Sigmoid colon (tissue), 7 donors: ENCODE measurements at places on chromosomes 5 and 9. TPM values are rescaled to one million over a fixed set of nuclear protein-coding genes. Genes with fewer than 3 reads are reported as not detected.

Gene C5orf58
- not detected for total RNA-seq

Gene FRMPD1
- total RNA-seq: 0.41 TPM

- peak; percentile 72 for DNase-seq
These were observed 244.2 kb upstream of the PIK3R1 start for GRCh38 chr5:67971223-67971830.

DNA sequence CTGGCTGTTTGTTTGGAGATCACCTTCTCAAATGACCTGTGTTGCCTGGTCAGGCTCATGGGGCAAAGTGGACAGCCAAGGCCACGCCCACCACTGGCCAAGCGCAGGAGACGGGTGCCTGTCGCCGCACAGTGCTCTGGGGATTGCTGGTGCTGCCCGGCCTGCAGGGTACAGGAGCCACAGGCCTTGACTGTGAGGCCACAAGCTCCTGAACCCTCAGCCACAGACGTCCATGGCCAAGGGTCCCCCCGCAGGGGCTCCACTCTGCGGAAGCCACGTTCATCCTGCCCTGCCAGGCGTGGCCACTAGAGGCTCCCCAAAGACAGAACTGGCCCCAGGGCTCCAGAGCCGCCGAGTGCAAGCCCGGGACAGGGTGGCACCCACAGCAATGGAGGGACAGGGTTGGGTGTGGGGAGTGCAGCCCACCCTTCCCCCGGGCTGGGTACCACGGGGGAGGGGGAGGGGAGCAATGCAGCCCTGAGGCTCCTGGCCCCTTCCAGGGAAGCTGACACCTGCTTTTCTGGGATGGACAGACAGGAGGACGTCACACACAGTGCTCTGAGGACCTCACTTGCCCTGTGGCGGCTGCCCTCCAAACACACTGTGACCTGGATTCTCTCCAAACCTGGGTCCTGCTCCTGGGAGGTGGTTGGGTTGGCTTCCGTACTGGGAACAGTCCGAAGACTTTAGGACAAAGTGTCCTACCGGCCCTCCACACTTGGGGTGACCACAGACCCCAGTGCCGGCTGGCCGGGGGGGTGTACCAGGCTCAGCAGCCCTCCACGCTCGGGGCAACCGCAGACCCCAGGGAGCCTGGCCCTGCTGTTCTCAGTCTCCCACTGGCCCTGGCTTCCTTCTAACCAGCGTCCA, 21.5 kb downstream of the TPPP start:
- peak; percentile 87 for DNase-seq

GRCh38 chr5:89950234-89950633, 459.3 kb downstream of the CETN3 start:
- DNase-seq: no peak

DNA sequence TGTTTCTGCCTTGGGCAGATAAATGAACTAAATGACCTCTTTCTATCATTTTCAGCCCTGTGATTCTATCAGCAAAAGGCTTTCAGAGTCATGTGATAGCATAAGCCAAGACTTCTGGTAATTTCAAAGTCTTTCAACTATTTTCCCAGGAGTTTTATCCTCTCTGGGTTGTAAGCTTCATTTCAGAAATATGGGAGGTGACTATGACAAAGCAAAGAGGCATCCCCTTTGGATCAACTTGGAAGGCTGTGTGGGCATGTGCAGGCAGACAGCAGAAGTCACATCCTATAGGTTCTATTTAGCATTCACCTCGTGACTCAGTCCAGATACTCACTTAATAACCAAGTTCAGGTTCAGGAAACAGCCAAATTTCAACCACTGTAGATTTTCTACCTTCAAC, 149.0 kb upstream of the FST start:
- DNase-seq: no peak

Gene MAMDC2
- total RNA-seq: 89.9 TPM

GRCh38 chr5:32135086-32135485, 39.0 kb downstream of the GOLPH3 start:
- no peak for DNase-seq

DNA sequence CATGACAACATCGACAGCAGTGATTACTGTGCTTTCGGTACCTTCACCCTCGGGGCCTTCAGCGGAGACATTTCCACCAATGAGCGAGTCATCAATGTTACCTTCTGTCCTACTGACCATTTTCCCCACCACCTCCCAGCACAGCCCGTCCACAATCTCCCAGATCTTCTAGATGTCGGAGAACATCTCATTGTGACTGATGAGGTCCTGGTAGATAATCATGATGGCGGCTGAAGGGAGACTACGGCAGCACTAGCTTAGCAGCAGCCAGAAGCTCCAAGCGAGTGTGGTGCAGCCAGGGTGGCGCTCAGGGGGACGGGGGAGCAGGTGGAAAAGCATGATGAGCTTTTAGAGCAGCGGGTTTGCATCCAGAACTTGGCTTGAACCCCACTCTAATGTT, 379.0 kb downstream of the TLR4 start:
- no peak for DNase-seq

DNA sequence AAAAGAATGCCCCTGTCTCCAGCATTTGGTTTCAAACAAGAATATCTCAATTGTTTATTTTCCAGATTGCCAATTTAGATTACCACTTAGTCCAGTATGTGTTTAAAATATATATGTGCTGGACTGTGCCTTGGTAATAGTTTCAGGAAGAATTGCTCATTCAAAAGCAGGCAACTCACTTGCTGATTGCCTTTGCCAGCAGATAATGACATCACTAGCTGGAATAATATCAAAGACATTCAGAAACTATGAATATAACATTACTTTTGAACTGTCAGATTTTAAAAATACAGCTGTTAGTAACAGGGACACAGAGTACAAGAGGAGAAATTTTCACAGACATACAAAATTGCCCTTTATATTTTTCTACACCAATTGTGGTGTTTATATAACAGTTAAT, 96.0 kb upstream of the ITGA2 start:
- no peak for DNase-seq

DNA sequence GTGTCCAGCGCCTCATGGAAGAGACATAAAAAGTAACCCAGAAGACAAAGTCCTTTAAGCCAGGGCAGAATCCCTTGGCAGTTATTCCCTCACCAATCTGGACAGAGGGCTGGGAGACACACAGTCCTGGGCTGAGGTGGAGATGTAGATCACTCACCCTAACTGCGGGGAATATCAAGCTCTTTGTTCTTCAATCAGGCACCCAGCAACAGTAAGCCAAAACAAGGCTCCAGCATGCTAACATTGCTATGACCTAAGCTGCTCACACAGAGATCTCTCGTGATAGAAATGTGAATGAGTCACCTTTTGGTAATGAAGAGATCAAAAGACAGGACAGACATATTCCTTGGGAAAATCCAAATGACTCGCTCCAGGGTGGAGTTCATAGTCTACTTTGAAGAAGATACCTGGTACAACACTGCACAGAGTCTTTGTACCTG, 101.3 kb downstream of the FBN2 start:
- no peak for DNase-seq

DNA sequence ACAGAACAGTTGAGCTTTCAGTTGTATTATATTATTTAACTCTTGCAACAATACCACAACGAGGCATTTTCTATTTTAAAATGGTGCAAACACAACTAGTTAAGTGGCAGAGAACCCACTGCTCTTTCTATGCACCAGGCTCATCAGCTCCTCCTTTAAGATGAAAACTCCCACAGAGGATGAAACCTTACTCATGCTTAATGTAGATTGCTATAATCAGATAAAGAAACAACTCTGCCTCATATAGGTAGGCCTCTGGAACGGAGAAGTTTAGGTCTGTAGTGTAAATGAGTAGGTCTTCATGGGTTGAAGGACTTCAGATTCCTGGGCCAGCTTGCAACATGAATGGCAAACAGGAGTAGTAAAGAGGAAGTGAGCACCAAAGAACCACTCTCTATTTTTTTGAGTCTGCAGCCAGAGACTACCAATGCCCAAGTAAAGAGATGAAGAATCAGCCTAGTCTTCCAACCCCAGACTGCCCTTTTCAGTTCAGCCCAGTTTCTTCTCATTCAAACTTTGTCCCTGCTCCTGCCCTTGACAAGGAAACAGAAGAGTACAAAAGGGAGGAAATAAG, 33.9 kb downstream of the HACD4 start:
- no peak for DNase-seq

Gene CCDC180
- total RNA-seq: 8.2 TPM

Gene SCGB3A2
- total RNA-seq: not detected

Gene PCDHA12
- total RNA-seq: 0.54 TPM

DNA sequence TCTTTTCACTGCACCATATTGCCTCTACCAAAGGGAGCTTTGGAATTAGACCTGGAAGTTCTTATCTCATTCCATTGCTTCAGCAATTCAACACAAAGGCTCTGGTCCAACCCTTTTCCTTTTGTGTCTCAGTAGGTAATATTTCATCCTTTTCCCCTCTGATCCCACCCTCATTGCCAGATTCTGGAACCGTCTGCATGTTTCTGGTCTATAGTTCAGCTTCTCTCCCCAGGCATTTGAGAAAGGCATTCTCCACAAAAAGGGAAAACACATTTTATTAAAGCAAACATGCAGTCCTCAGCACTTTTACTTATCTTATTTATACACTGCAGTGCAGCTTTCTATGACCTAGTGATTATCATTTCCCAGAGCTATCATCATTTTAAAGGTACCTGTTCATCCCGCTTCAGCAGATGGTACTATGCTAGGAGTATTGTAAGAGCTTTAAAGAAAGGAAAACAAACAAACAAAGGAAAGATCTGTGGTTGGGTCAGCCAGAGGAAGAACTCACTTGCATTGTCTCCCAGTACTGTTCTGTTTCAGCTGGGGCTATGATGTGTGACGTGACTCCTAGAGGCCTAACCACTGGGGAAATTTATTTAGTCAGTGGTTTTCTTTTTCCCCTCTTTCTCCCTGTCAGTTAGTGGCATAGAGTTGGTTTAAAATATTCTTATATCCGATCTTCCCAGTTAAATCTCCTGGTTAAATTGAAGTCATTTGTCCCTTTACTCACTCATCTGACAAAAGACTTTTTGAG, 269.2 kb downstream of the TMEM38B start:
- DNase-seq: no peak

- DNase-seq: no peak
These were observed 126.9 kb downstream of the PAPPA start for GRCh38 chr9:116280529-116280928.

Gene DMGDH
- total RNA-seq: 1.8 TPM

Gene SPINK6
- total RNA-seq: 0.99 TPM

Gene PHPT1
- total RNA-seq: 55.7 TPM
